ENCODE measurements at places on chromosomes 3 and 15. TPM values are rescaled to one million over a fixed set of nuclear protein-coding genes. Genes with fewer than 3 reads are reported as not detected.

- no peak for DNase-seq
Measured at GRCh38 chr15:56608140-56608778, 125.0 kb downstream of the ZNF280D start.

- no peak for DNase-seq
Measured at GRCh38 chr3:49352890-49353421, 5.2 kb downstream of the GPX1 start.

DNA sequence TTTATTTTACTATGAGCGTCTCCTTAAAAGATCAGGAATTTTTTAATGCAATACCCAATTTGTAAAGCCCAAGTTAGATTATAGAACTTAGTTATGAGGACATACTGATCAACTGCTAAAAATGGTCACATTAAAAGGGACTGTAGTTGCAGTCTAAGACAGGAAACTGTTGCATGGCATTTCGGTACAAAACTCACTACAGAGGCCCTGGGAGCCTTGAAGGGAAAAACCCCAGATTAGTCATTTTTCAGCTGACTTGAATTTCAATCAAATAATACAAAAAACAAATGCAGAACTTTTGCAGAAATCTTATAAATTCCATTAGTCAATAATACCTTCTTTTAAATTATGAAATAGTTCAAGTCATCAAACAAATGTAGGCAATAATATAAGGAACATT is 6.9 kb upstream of the PTX3 start:
- no peak for DNase-seq

DNA sequence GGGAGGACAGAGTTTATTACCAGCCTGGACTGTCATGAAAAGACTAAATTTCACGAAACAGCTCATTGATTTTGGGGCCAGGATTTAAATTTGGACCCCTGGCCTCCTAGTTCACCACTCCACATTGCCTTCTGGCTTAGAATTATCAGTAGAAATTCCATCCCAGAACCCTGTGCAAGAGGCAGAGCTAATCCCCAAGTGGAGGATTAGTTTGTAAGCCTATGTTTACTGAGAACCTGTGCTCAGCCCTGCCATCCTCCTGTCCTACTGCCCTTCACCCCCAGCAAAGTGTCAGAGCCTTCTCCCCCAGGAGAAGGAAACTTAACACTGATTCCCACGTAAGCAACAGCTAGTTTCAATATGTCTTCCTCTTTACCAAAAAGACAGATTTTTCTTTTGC is 99.4 kb downstream of the SST start:
- DNase-seq, result no peak

DNA sequence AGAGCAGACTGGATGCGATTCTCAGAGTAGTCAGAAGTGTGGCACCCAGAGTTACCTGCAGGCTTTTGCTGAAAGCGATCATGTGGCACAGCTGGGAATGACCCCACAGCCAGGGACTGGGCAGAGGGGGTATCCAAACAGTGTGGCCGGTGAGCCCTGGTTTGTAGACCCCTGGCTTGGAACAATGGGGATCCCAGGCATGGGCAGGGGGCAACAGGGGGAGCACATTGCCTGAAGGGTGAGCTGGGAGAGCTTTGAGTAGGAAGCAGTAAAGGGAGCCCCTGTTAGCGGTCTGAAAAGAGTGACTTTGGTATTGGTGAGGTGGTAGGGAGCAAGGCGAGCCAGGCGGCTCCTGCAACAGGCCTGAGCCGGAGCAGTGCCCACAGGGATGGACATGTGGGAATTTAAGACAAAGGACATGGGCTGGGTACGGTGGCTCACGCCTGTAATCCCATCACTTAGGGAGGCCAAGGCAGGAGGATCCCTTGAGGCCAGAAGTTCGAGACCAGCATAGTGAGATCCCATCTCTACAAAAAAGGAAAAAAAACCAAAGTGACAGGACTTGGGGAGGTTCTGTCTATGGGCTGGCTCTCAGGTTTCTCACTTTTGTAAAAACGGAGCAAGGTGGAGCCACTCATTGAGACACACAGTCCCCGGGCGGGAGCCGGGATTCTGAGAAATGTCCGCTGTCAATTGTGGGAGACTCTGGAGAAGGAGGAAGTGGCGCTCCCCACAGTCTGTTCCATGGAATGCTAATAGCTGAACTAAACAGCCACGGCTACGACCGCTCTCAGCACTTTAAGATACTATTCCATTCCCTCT is 223.8 kb upstream of the LYSMD4 start:
- DNase-seq, result no peak

Gene SERPINI2
- 0.86 TPM for total RNA-seq

Gene PHC3
- total RNA-seq, result 35.2 TPM
